ENCODE measurements at places on chromosomes 3 and 15.
A peak's percentile ranks its signal among the peaks of the same experiment; 100 is the strongest.

- no peaks in the 10 kb centered on the region for H3K27me3 ChIP-seq
- no peak for DNase-seq
- no peaks in the 10 kb centered on the region for H3K4me1 ChIP-seq
- H3K4me3 ChIP-seq, result no peak overlapping the region
- no peak overlapping the region for H3K27ac ChIP-seq
These were observed 8.9 kb downstream of the MKRN2OS start for GRCh38 chr3:12536423-12536822.

GRCh38 chr3:138975351-138975750, 28.3 kb downstream of the FOXL2NB start:
- H3K36me3 ChIP-seq, result peaks cover 7% of the 10 kb centered on the region
- no peak overlapping the region for H3K27ac ChIP-seq
- H3K4me1 ChIP-seq, result no peaks in the 10 kb centered on the region
- peaks cover 45% of the 10 kb centered on the region for H3K27me3 ChIP-seq
- H3K4me3 ChIP-seq, result no peak overlapping the region

- no peak overlapping the region for H3K27ac ChIP-seq
- DNase-seq, result no peak
- no peaks in the 10 kb centered on the region for H3K27me3 ChIP-seq
These were observed 33.9 kb downstream of the RLBP1 start for GRCh38 chr15:89187301-89187985.

GRCh38 chr3:127733781-127734180, 61.0 kb downstream of the ABTB1 start:
- H3K36me3 ChIP-seq, result no peaks in the 10 kb centered on the region
- peaks cover 17% of the 10 kb centered on the region for H3K27me3 ChIP-seq
- no peak overlapping the region for H3K27ac ChIP-seq
- no peak overlapping the region for H3K4me3 ChIP-seq
- H3K4me1 ChIP-seq, result peaks cover 1% of the 10 kb centered on the region

GRCh38 chr3:152298393-152299248, 29.9 kb downstream of the MBNL1 start:
- DNase-seq, result peak; percentile 77
- peaks cover 46% of the 10 kb centered on the region for H3K4me1 ChIP-seq
- H3K27ac ChIP-seq, result peak overlapping the region; percentile 79
- H3K4me3 ChIP-seq, result peak overlapping the region; percentile 66
- peaks cover 87% of the 10 kb centered on the region for H3K36me3 ChIP-seq
- no peaks in the 10 kb centered on the region for H3K27me3 ChIP-seq

DNA sequence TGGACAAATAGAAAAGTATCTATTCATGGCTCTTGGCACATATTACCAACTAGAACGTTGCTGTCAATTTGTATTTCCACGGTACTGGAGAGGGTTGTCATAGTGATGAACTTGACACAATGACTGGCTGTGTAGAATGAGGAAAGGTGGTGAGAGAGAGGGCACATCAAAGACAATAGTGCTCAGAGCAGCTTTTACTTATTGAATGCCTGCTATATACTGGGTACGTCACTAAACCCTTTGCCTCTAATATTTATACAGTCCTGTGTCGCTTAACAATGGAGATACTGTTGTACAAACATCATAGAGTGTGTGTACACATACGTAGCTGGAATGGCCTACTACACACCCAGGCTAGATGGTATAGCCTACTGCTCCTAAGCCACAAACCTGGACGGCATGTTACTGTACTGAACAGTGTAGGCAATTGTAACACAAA, 8.3 kb downstream of the TMPRSS7 start:
- DNase-seq, result no peak
- H3K4me3 ChIP-seq, result no peak overlapping the region
- no peak overlapping the region for H3K27ac ChIP-seq
- H3K27me3 ChIP-seq, result peaks cover 13% of the 10 kb centered on the region
- peaks cover 3% of the 10 kb centered on the region for H3K36me3 ChIP-seq
- H3K4me1 ChIP-seq, result no peaks in the 10 kb centered on the region

DNA sequence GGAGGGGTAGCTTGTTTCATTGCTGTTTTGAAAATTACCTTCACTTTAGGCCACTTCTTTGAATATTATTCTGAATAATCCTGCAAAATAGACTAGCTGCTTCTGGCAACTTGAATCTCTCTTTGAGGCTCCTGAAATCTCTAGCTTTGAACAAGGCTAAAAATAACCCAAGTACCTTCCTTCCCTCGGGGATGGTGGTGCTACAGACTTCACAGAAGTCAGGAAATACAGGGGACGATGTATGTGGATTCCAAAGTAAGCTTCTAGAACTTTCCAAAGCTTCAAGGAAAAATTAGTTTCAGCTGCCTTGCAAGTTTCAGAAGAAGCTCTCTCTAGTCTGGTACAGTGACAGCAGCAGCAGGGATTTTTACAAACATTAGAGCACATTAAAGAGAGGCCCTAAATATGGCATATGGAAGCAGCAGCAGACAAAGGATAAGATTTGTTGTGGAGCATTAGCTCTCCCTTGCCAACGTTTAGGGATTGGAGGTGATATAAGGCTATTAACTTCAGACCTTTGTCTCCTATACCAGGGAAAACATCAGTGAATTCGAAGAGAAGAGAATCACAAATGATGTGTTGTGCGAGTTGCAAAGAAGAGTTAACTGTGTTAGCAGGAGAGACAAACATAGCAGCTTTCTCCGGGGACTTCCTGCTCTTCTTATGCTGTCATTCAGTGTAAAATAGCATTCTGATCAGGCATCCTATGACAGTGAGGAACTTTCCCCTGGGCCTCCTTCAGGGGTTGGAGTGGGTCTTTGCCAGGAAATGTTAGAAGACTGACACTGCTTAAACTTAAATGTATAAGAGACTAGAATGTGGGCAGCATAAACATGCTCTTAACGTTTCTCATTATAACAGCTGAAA, 783.0 kb upstream of the ARPP21 start:
- no peaks in the 10 kb centered on the region for H3K27me3 ChIP-seq
- DNase-seq, result no peak
- H3K4me1 ChIP-seq, result no peaks in the 10 kb centered on the region

GRCh38 chr3:163196815-163197374, 1700.3 kb downstream of the OTOL1 start:
- no peak overlapping the region for H3K27ac ChIP-seq
- H3K4me1 ChIP-seq, result no peaks in the 10 kb centered on the region
- no peak for DNase-seq

- peaks cover 38% of the 10 kb centered on the region for H3K36me3 ChIP-seq
- no peak overlapping the region for H3K27ac ChIP-seq
- DNase-seq, result no peak
- H3K27me3 ChIP-seq, result no peaks in the 10 kb centered on the region
- H3K4me1 ChIP-seq, result no peaks in the 10 kb centered on the region
These were observed 26.0 kb downstream of the SYNM start for GRCh38 chr15:99130765-99131440.

DNA sequence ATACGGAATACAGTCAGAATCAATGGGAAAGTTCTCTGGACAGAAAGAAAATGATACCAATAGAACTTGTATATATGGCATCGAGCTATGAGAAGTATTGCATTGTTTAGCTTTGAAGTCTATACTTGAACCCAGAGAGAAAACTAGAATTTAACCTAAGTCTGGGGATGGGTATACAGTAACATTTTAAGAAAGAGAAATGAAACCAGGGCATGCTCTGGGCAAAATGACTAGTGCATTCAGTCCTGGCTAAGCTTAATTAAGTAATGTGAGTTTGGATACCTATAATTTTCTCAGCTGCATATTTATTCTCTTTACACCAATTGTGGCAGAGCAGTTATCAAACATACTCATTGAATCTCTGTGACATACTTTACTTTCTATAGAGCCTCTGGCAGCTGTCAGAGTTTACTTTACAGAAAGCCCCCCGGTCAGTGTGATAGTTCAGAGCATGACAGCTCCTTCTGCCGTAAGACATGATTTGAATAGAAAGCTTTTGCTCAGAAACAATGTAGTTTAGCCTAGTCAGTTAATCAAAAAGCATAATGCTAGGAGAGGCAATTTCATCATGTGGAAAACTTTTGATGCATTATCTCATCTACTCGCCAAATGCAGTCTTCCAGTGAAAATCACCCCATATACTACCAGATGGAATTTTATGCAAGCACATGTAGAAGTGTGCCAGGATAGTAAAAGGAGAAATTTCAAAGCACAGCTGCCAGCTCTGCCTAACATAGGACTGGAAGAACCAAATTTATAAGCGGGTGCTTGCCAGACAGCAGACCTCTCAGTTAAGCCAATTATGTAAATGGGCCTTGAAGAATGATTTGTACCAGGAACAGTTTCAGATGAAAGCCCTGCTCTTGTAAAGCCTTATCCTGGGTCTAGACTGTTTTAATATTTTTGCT, 40.7 kb downstream of the OXSM start:
- no peak overlapping the region for H3K4me3 ChIP-seq
- H3K27me3 ChIP-seq, result peaks cover 11% of the 10 kb centered on the region
- H3K27ac ChIP-seq, result no peak overlapping the region
- H3K4me1 ChIP-seq, result peaks cover 5% of the 10 kb centered on the region

GRCh38 chr15:96733721-96734120, 403.2 kb downstream of the NR2F2 start:
- H3K36me3 ChIP-seq, result no peaks in the 10 kb centered on the region
- no peak for DNase-seq
- no peaks in the 10 kb centered on the region for H3K4me1 ChIP-seq
- no peaks in the 10 kb centered on the region for H3K27me3 ChIP-seq
- no peak overlapping the region for H3K27ac ChIP-seq
- H3K4me3 ChIP-seq, result no peak overlapping the region

DNA sequence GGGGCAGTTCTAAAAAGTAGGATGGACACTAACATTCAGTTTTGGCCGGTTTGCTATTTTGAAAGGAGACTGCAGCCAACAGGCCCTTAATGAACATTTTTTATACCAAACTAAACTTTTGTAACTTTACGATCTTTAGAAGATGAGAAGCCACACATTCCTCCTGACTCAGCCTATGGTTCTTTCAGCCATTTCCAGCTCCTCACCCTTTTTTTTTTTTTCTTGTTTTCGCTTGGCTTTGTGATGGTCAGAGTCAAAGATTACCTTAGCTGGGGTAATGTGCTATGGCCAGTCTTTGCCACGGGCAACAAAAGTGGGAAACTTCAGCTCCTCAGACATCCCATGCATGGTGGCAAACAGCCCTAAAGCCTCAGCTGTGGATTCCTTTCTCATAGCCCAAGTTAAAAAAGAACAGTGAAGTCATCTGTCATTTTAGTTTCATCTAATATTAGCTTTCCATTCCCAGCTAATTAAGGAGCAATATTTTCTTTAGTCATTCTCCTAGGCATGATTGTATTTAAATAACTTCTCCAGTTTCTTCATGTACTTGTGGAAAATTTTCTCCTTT, 368.7 kb downstream of the MFSD1 start:
- no peaks in the 10 kb centered on the region for H3K27me3 ChIP-seq
- no peak overlapping the region for H3K27ac ChIP-seq
- no peaks in the 10 kb centered on the region for H3K36me3 ChIP-seq
- H3K4me3 ChIP-seq, result no peak overlapping the region

DNA sequence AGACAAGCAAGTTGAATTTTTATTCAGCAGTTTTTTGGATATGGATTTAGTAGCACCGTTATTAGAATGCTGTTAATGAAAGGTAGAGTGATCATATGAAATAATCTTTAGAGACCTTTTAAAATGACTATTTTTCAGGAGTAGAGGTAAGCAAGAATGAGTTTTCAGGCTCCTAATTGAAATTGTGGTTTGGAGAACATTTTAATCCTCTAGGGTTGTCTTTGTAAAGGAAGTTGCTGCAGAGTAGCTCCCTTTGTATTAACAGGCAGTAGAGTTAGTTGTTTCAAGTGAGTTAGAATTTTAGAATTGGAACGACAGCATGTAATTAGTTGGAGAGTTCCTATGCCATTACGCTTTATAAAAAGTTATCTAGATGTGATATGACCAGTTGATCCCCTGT, 27.2 kb upstream of the EDEM1 start:
- H3K27me3 ChIP-seq, result no peaks in the 10 kb centered on the region
- peaks cover 59% of the 10 kb centered on the region for H3K4me1 ChIP-seq
- peak overlapping the region; percentile 76 for H3K27ac ChIP-seq
- no peak for DNase-seq
- H3K36me3 ChIP-seq, result peaks cover 23% of the 10 kb centered on the region

GRCh38 chr3:186004671-186005070, 66.9 kb upstream of the TRA2B start:
- no peak overlapping the region for H3K4me3 ChIP-seq
- H3K4me1 ChIP-seq, result no peaks in the 10 kb centered on the region
- no peaks in the 10 kb centered on the region for H3K36me3 ChIP-seq
- DNase-seq, result no peak

DNA sequence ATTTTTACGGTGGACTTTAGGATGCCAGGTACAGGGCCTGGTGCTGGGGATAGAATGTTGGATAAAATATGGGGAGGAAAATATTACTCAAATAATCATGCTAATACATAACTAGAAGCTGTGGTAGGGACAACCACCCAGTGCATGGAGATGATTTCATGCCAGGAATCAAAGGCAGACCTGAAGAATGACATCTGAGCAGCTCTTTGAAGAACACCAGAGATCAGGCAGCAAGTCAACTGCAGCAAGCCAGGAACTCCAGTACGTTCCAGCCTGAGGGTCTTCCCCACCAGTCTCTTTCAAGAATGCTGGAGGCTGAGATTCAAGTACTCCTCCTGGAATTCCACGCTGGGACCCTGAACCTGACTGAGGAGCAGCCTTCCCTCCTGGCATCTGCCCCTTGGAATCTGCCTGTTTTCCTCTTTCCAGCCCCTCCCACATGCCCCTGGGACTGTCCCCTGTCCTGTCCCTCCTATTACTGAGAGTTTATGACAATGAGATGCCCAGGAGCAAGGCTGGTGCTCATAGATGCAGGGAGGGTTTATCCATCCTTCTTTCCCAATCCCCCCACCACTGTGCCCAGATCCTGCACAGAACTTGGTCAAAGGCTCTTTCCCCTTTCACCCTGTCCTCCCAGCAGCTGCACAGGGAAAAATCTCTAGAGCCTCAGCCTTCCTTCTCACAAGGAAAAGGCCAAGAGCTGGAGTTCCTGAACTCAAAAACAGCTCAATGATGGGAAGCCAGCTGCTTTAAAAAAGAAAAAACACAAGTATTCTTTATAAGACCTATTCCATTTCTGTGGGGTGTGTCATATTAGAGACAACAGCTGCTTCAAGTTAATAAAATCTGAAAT, 68.0 kb downstream of the PDZRN3 start:
- H3K4me1 ChIP-seq, result no peaks in the 10 kb centered on the region
- H3K4me3 ChIP-seq, result no peak overlapping the region
- no peak for DNase-seq
- no peak overlapping the region for H3K27ac ChIP-seq
- H3K36me3 ChIP-seq, result no peaks in the 10 kb centered on the region

DNA sequence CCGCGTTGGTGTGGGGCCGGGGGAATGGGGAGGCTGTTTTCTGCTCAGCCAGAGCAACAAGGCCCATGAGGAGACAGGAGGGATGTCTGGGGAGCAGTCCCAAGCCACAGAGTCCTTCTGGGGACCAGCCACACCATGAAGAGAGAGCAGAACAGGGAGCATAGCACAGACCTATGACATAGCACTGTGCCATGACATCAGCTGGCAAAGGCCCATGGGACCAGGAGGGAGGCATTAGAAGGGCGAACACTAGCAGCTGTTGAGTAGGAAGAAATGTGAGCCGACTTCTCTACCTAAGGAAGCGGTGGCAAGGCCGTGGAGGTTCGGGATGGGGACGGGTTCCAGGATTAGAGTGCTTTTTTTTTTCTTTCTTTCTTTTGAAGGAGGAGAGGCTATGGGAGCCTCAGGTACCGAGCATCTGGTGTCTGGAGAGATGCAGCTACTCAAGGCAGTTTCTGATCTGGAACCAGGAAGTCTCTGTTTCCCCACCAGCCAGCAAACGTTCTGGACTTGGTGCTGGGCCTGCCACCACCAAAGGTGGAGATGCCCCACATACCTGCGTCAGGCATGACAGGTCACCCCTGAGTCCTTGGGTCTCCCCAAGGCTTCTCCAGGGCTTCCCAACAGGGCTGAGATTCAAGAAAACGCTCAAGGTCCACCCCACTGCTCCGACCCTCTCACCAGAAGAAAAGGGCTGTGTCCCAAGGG, 77.3 kb upstream of the CGNL1 start:
- no peak overlapping the region for H3K4me3 ChIP-seq
- peaks cover 12% of the 10 kb centered on the region for H3K36me3 ChIP-seq
- peaks cover 5% of the 10 kb centered on the region for H3K4me1 ChIP-seq
- DNase-seq, result no peak
- peak overlapping the region; percentile 63 for H3K27ac ChIP-seq
- no peaks in the 10 kb centered on the region for H3K27me3 ChIP-seq
